ENCODE measurements at places on chromosomes 16 and 17.

DNA sequence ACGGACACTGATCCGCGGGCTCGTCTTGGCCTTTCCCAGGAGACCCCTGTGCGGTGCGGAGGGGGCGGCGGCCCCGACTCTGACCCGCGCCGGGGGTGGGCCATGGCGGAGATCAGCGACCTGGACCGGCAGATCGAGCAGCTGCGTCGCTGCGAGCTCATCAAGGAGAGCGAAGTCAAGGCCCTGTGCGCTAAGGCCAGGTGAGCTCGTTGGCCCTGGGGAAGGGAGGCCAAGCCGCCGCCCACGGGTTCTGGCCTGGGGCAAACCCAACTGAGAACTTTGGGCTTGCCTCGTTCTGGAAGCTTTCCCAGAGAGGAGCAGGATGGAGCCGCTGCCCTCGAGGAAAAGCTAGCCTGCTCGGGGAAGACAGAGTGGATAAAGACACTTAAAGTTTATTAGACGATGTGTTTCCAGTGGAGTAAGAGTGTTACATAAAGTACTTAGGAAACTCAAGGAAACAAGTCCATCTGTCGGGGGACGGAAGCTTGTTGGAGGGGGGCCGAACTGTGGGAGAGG is 540 bp downstream of the PPP4C start:
- DNase-seq, result no peak

- DNase-seq, result no peak
Measured at GRCh38 chr17:9211133-9211765, 189.9 kb downstream of the NTN1 start.

- DNase-seq, result no peak
Measured at GRCh38 chr16:74607962-74608356, 1.0 kb upstream of the GLG1 start.

GRCh38 chr16:62760398-62760797 is 724.2 kb upstream of the CDH8 start:
- DNase-seq, result no peak

DNA sequence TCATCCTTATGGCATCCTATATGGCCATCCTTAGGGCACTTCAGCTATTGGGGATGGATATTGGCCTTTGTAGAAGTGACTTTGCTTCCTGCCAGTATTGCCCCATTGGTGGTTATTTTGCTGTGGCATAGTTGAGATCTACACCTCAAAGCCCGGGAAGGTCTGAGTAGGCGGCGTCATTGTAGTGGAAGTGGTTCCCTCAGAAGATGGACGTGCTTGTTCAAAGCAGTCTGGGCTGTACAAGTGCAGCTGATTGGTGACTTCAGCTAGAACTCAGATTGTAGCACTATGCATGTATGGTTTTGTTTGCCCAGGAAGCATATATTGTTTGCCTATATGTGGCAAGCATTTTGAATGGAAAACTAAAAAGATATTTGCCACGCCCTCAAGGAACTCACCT is 83.2 kb downstream of the TMC6 start:
- no peak for DNase-seq

DNA sequence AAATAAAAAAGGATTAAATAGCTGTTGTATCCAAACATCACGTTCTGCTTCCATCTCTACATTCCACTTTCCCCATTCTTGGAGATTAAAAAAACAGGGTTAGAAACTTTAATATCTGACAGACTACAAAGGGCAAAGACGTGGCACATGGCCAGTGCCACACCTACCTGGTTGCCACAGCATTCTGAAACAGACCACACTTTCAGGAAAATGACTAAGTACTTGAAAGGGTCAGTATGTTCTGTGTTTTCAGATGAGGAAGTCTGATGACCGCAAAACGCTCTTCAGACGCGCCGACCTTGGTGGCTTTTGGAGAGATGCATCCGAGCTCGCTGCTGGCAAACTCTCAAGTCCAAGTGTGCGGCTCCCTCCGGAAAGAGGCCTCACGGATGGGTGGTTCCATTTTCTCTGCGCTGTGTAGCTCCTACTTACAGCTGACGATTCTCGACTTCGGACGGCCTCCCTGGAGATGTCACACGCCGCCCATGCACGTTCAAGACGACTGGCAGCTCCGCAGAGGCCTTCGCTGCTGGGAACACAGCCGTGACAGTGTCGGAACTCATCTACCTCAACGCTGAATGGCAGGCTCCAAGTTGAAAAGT is 15.5 kb downstream of the MAP1LC3B start:
- no peak for DNase-seq

GRCh38 chr17:83180996-83181481 is 101.6 kb downstream of the METRNL start:
- DNase-seq, result no peak

- no peak for DNase-seq
Measured at GRCh38 chr17:48795444-48796162, 21.4 kb downstream of the TTLL6 start.

GRCh38 chr17:42138749-42139492 is 15.9 kb downstream of the RAB5C start:
- DNase-seq, result no peak
